ENCODE measurements at places on chromosomes 2 and 18. TPM values are rescaled to one million over a fixed set of nuclear protein-coding genes. Genes with fewer than 3 reads are reported as not detected.

MARCHF4 gene
- polyA plus RNA-seq, result 0.17 TPM

FBXO36 gene
- polyA plus RNA-seq, result 6.3 TPM

LINC00305 gene
- not detected for polyA plus RNA-seq

PAX3 gene
- 8.8 TPM for polyA plus RNA-seq

MYO1B gene
- polyA plus RNA-seq, result 8.6 TPM

DYNAP gene
- not detected for polyA plus RNA-seq

EN1 gene
- polyA plus RNA-seq, result not detected

LRP1B gene
- polyA plus RNA-seq, result 25.5 TPM

TEX44 gene
- not detected for polyA plus RNA-seq

C2orf92 gene
- polyA plus RNA-seq, result 2.0 TPM

USP40 gene
- polyA plus RNA-seq, result 12.2 TPM

POTEI gene
- polyA plus RNA-seq, result 0.67 TPM

LYPD1 gene
- polyA plus RNA-seq, result 1.6 TPM

KCNK3 gene
- 0.39 TPM for polyA plus RNA-seq

POTEC gene
- polyA plus RNA-seq, result not detected

CCDC141 gene
- polyA plus RNA-seq, result 6.1 TPM

SERPINB3 gene
- not detected for polyA plus RNA-seq

TRIM43 gene
- not detected for polyA plus RNA-seq

VWC2L gene
- not detected for polyA plus RNA-seq

YWHAQ gene
- 772 TPM for polyA plus RNA-seq

DTNA gene
- polyA plus RNA-seq, result 75.9 TPM

CHST9 gene
- not detected for polyA plus RNA-seq

RIT2 gene
- polyA plus RNA-seq, result 15.9 TPM

XDH gene
- not detected for polyA plus RNA-seq

PPP1R1C gene
- 2.3 TPM for polyA plus RNA-seq

AQP12A gene
- not detected for polyA plus RNA-seq

SCYGR4 gene
- polyA plus RNA-seq, result not detected

RNU2-63P gene
- not detected for polyA plus RNA-seq
